ENCODE measurements at places on chromosomes 3 and 15.

GRCh38 chr3:97928986-97929385 is 43.2 kb downstream of the RIOX2 start:
- no peak for DNase-seq

DNA sequence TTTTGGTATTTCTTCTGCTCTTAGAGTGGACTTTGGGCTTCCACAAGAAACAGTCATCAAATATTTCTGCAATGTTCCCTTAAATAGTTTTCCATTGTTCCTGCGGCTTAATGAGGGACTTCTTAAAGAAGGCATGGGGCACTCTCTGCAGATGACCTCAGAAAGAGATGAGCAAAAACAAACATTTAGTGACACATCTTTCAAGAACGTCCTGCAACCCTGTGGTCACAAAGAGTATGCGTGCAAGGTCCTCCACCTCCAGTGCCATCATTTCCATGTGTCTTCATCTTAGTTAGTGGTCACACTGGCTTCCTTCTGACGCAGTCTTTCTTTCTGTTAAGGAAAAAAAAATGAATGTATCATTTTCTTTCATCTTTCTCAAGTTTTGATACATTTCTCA is 56.2 kb downstream of the GREM1 start:
- DNase-seq: no peak

DNA sequence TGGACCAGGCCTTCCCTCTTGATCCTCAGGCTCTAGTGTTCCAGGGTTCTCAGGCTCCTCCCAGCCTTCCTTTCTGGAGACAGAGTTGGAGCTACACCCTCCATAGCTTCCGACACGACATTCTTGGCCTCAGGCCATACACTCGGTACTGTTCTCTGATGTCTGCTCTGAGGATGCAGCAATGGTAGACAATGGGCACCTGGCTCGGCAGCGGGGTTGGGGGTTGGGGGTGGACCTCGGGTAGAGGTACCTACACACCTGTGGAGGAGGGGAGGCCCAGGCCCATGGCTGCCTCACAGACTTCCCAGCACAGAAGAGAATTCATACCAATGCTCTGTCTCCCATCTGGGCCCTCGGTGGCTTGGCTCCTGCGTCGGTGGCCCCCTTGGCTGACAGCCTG is 21.4 kb downstream of the CCDC13 start:
- no peak for DNase-seq

- DNase-seq: no peak
Measured at GRCh38 chr15:80395616-80396015, 8.6 kb upstream of the ARNT2 start.
